ENCODE measurements at places on chromosomes 1 and 21.
A peak's percentile ranks its signal among the peaks of the same experiment; 100 is the strongest.

DNA sequence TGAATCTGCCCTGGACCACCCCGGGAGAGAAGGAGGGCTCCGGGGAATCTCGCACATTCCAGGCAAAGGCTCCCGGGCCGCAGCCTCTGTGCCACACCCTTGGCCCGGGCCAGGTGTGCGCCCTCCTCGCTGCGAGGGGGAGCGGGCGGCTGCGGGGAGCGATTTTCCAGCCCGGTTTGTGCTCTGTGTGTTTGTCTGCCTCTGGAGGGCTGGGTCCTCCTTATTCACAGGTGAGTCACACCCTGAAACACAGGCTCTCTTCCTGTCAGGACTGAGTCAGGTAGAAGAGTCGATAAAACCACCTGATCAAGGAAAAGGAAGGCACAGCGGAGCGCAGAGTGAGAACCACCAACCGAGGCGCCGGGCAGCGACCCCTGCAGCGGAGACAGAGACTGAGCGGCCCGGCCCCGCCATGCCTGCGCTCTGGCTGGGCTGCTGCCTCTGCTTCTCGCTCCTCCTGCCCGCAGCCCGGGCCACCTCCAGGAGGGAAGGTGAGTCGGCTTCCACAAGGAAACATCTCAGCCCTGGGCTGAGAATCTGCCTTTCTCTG, at the start of gene LAMC2:
LAMC2 (plus strand) TSS at position 324 of the 550 bp plus-strand sequence; CDS start at position 413, 89 bp downstream.
- peaks cover 38% of the 10 kb centered on the region for H3K36me3 ChIP-seq
- H3K4me1 ChIP-seq, result peaks cover 44% of the 10 kb centered on the region
- H3K27ac ChIP-seq, result peak within 1 kb of the TSS; percentile 96
- peak; percentile 95 for DNase-seq
- H3K4me3 ChIP-seq, result peak within 1 kb of the TSS; percentile 49

DNA sequence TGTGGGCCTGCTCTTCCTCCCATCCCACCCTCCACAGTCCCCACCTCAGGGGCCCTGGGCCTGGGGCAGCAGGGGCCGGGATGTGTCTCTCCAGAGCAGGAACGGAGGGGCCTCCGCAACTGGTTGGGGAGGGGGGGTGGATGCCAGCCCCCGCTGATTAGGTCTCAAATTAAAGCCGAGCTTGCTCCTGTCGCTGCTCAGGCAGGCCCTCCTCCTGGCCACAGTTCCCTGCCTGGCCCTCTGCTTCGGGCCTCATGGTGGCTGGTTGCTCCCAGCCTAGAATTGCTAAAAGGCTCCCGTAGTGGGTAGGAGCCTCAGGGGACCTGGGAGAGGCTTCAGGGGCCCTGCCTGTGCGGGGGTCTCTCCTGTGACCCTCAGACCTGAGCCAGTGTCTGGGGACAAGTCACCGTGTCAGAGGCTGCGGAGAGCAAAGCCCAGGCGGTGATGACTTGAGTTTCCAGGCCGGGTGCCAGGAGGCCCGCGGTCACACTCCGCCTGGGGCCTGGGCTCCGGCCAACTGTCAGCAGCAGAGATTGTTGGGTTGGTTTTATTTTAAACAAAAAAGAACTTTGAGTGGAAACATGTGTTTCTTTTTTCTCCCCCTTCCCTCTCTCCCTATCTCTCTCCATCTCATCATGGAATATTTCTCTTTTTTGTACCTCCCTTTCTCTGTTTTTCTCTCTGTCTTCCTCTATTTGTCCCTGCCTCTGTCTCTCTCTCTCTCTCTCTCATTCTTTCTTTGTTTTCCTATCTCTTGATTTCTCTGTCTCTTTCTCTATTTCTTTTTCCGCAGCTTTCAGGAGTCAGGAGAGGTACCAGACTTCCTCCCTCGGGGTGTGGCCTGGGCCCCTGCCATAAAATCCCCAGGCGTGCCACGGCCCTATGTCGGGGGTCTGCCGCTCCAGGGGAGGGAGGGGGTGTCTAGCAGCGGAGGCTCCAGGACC, 20.0 kb upstream of the EPHA2 start:
- no peak for DNase-seq
- H3K4me1 ChIP-seq, result peaks cover 54% of the 10 kb centered on the region
- no peaks in the 10 kb centered on the region for H3K27me3 ChIP-seq
- no peak overlapping the region for H3K4me3 ChIP-seq
- H3K36me3 ChIP-seq, result no peaks in the 10 kb centered on the region
- peak overlapping the region; percentile 98 for H3K27ac ChIP-seq

DNA sequence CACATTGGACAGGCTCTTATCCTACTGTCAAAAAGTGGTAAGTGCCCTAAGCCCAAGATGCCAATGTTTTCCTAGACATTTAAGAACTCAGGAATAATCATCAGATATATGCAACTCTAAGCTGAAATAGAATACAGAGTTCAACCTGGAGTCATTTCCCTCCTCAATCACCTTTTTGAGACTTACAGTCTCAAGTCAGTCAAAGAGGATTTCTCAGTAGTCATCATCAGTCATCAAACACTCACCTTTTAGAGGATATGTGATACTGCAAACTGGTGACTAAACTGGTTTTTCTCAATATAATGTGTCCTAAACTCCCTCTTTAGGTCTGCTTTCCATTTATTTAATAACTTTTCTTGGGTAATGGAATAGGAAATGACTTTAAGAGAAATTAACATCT, 145.3 kb upstream of the ADAMTS5 start:
- H3K36me3 ChIP-seq, result no peaks in the 10 kb centered on the region
- DNase-seq, result no peak
- no peak overlapping the region for H3K4me3 ChIP-seq
- no peaks in the 10 kb centered on the region for H3K27me3 ChIP-seq
- no peak overlapping the region for H3K27ac ChIP-seq
- no peaks in the 10 kb centered on the region for H3K4me1 ChIP-seq

- no peaks in the 10 kb centered on the region for H3K4me1 ChIP-seq
- no peak overlapping the region for H3K27ac ChIP-seq
- peaks cover 6% of the 10 kb centered on the region for H3K27me3 ChIP-seq
- DNase-seq, result no peak
- H3K4me3 ChIP-seq, result no peak overlapping the region
- H3K36me3 ChIP-seq, result no peaks in the 10 kb centered on the region
Observed at GRCh38 chr1:158203693-158204457, 23.2 kb downstream of the CD1D start.

DNA sequence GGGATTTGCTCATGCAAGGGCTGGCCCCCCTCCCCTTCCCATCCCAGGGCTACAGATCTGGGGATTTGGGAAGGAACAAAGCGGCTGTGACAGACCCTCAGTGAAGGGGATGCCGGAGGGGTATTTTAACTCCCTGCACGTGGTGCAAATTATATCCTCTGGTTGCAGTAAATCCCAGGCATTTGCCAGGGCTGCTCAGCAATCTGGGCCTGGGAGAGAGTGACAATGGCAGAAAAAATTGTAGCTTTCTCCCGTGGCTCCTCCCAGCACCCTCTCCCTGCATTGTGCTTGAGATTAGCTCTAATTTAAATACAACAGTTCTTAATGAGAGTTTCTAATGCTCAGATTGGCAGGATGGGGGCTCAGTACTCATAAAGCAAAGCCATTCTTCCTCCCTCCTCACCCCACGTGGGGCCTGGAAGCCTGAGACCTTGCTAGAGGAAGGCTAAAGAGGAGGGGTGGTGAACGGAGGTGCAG, 129.9 kb upstream of the CD34 start:
- no peak overlapping the region for H3K27ac ChIP-seq
- no peak overlapping the region for H3K4me3 ChIP-seq
- H3K36me3 ChIP-seq, result peaks cover 4% of the 10 kb centered on the region
- no peaks in the 10 kb centered on the region for H3K27me3 ChIP-seq
- H3K4me1 ChIP-seq, result no peaks in the 10 kb centered on the region
- DNase-seq, result no peak

DNA sequence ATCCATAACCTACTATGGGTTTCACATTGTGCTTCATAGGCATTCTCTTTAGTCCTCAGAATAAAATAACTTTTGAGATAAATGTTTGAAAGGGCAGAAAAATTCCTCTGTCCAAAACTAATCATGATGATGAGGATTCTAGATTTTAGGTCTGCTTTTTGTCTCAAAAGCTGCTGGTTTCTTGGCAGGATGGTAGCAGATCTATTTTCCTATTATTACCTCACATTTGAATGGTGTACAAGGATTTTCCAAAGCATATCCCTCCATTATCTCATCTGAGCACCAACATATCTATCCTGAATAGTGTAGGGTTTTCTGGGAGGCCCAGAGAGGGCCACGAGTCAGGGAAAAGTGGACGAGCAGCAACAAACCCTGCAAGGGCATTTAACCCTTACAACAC, 201.9 kb downstream of the PLPP3 start:
- peaks cover 4% of the 10 kb centered on the region for H3K4me1 ChIP-seq
- no peaks in the 10 kb centered on the region for H3K27me3 ChIP-seq
- H3K36me3 ChIP-seq, result no peaks in the 10 kb centered on the region
- H3K4me3 ChIP-seq, result no peak overlapping the region
- peak overlapping the region; percentile 9 for H3K27ac ChIP-seq

Measured in RWPE2 (cell line).